Naive thymus-derived CD4-positive, alpha-beta T cell (primary cell): ENCODE measurements at places on chromosomes 1 and 21. TPM values are rescaled to one million over a fixed set of nuclear protein-coding genes. Genes with fewer than 3 reads are reported as not detected.

OR2T6 gene
- total RNA-seq: not detected

GRCh38 chr1:202711949-202712635, 1.8 kb upstream of the SYT2 start:
- H3K36me3 ChIP-seq: no peaks in the 10 kb centered on the region
- no peak overlapping the region for H3K27ac ChIP-seq
- no peaks in the 10 kb centered on the region for H3K4me1 ChIP-seq
- no peak overlapping the region for H3K4me3 ChIP-seq
- peaks cover 2% of the 10 kb centered on the region for H3K27me3 ChIP-seq
- no peak for DNase-seq

- H3K27ac ChIP-seq: peak overlapping the region; percentile 32
- DNase-seq: no peak
- H3K4me3 ChIP-seq: no peak overlapping the region
- no peaks in the 10 kb centered on the region for H3K27me3 ChIP-seq
- no peaks in the 10 kb centered on the region for H3K36me3 ChIP-seq
- H3K4me1 ChIP-seq: peaks cover 63% of the 10 kb centered on the region
Observed at GRCh38 chr1:23624440-23624839, 65.1 kb upstream of the ID3 start.

DNA sequence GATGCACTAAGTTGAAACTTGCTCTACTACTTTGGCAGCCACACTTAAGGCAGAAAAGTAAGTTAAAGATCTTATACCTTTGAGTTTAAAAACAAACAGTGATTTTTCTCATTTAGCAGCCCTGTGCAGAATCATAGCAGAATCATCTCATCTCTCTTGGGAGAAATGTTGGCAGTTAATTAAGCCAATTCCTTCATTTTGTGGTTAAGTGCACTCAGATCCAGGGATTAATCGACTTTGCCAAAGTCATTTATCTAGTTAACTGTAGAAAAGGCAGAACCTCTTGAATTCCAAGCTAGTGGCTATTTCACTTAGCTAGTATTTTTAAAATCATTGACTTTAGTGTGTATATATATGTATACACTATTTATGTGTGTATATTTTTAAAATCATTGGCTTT, 125.0 kb downstream of the GPR52 start:
- no peak overlapping the region for H3K4me3 ChIP-seq
- no peak overlapping the region for H3K27ac ChIP-seq
- no peaks in the 10 kb centered on the region for H3K27me3 ChIP-seq
- no peaks in the 10 kb centered on the region for H3K36me3 ChIP-seq
- no peaks in the 10 kb centered on the region for H3K4me1 ChIP-seq

BSND gene
- total RNA-seq: not detected

SHE gene
- total RNA-seq: not detected
